ENCODE measurements at places on chromosomes 7 and 10.

DNA sequence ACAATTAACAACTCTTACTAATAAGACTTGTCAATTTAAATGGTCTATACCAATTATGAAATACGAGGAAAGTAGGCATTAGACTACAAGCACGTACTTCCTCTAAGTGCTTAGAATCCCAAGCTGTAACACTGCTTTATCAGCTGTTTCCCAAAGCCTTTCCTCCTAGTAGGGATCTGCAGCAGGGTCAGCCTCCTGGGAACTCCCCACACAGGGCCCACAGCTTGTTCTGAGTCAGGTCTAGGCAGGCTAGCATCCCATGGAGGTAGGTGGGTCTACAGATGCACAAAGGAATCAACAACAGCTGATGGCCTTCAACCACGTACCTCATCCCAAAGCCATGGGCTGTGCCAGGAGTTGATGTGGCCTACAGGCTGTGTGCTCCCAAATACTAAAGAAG is 14.7 kb downstream of the MMS19 start:
- DNase-seq, result no peak

- no peak for DNase-seq
Observed at GRCh38 chr10:105644091-105644490, 1003.0 kb downstream of the SORCS3 start.

DNA sequence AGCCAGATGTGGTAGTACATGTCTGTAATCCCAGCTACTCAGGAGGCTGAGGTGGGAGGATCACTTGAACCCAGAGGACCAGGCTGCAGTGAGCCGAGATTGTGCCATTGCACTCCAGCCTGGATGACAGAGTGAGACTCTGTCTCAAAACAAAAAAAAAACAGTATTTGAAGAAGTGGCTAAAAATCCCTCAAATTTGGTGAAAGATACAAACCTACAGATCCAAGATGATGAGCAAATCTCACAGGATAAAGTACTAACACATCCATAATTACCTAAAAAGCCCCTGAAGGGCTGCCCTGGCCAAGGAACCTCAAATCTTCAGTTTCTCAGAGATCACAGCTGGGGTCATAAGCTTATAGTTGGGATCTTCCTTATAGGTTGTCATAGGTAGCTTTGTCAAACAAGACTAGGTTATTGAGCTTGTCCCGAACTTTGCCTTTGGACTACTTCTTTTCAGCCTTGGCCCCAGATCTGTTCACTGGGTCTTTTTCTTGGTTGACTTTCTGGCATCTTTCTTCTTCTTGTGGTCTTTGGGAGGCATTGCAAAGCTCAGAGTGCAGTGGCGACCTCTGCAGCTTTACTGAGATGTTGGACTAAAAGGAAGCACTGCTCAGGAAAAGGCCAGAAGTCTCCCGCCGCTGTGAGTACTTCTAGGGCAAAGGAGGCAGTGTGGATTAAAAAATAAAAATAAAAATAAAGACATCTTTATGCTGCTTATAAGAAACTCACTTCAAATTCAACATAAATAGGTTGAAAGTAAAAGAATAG is 28.6 kb upstream of the SAR1A start:
- DNase-seq, result no peak

DNA sequence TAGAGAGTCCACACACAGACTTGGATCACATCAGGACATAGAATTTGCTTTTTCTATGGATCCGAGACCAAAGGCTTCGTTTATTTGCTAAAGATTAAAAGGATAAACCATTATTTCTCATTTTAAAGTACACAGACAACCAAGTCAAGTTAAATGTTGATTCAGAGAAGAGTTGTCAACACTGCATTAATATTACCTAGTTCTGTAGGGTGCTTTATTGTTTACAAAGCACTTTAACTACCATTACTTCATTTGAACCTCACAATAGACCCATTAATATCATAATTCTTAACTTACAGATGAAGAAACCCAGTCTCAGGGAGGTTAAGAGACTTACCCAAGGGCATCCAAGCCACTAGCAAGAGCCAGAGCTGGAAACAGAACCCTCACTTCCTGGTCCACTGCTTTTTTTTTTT is 43.2 kb upstream of the GSAP start:
- DNase-seq, result no peak

DNA sequence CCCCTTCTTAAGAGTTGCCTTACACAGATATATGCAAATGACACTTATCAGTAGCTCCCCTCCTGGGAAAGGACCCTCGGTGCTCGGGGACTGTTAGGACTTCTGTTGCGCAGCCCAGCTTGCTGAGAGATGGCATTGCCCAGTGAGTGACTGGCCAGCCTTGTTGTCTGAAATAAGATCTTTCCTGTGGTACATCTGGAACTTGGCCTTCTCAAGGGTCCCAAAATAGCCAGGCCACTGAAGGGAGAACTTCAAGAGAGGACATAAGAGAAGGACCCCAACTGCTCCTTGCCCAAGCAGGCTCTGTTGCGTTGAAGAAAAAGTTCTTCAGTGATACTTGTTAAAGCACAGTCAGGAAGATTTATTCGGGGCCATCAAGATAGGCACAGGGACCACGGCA is 17.3 kb downstream of the BAG3 start:
- no peak for DNase-seq

- DNase-seq, result no peak
Observed at GRCh38 chr10:25556457-25556856, 377.6 kb upstream of the MYO3A start.

DNA sequence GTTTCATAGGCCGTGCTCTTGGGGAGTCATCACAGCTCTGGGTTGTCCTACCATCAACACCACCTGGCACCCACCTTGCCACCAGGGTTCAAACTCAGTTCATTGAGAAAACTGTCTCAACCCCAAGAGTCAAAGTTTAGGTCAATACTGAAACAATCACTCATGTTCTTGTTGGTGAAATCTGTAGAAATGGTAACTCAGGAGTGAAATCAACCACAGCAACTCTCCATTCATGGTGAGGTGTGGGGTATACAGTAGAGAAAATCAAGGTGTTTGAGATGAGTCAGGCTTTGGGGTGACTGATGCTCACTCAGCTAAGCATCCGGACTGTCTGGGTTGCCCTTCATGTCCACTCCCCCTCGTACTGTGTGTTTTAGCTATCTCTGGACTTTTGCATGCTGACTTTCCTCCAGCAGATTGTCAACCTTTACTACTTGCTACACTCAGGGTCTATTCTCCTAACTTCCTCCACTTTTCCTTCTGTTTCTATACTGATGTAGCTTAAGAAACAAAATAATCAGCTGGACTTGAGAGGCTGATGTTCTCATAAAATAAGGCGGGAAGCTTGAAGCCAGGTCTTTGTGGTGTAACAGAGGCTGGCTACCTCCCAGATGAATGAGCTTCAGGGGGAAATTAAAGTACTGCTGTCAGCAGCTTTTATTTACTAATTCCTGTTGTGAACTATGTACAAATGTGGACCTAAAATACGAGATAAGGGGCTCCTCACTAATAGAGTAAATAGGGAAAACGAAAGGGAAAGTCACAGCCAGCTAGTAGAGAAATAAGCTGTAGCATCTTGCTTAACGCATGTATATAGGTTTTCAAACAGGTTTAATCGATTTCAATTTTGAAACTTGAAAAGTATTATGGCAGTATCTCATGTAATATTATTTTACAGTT is 173.6 kb upstream of the AKR1E2 start:
- no peak for DNase-seq

DNA sequence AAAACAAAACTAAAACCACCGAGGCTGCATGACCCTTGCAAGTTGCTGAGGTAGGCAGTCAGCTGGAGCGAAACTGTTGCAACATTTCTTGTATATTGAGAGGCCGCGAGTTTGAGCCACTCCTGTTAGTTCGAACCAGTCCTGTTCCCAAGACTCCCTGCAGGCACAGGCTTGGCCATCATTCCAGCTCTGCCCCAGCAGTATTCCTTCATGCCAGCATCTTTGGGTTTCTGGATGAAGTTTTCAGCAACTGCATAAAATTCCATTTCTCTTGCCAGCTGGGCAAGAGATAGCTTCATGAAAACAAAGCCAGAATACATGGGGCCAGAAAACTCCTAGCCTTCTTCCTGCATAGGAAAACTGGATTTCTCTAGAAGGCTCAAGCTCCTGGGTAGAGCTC is 207.6 kb downstream of the FRMD4A start:
- DNase-seq, result no peak

DNA sequence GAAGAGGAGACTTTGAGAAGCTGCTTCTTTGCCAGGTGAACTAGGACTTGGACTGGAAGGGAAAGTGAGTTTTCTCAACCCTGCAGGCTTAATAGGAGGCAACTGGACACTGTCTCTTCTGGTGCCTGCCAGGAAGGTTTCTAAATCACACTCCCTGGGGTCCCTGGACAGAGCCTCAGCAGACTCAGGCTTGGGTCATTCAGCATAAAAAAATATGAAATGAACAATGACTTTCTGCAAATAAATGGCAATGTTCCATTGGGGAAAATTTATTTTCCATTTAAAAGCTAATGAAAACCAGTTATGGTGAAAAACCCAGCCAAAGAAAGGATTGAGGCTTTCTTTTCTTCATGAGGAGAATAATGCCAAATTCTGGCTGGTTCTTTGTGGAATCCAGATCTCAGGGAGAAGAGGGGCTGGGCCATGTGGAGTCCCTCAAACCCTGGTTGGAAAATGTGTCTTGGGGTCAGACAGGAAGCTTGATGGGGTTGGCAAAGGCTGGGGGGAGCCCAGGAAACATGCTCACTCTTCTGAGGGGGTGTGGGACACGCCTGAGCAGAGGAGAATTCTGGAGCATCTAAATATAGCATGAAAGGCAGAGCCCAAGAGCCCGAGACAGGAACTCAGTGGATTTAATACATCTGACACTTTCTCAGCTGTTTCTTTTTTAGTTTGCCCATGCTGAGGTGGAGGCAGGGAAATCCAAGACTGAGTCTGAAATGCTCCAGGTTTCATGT is 65.2 kb upstream of the EMX2 start:
- DNase-seq, result no peak

DNA sequence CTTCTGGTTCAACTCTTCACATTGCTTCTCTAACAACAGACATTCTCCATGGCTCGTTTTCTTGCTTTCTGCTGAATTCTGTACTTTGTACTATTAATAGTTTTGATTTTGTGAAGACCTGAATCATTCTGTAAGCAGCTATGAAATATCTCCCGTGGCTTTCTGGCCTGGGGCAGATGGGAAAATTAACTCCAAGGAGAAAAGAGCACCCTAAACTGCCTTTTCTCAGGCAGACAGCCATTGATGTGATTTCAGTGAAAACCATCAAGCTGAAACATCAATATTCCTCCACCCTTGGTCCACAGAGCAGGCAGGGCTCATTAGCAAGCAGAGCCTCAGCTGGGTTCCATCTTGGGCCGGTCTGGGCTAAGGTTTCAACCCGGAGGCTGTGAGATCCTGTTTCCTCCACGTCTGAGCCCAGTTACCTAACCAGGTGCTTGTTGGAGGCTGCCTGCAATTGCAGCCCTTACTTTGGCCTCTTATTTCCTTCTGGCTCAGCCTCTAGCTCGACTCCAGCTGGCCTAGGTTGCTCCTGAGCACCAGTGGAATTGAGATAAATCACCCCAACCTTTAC is 21.1 kb upstream of the EZH2 start:
- no peak for DNase-seq

DNA sequence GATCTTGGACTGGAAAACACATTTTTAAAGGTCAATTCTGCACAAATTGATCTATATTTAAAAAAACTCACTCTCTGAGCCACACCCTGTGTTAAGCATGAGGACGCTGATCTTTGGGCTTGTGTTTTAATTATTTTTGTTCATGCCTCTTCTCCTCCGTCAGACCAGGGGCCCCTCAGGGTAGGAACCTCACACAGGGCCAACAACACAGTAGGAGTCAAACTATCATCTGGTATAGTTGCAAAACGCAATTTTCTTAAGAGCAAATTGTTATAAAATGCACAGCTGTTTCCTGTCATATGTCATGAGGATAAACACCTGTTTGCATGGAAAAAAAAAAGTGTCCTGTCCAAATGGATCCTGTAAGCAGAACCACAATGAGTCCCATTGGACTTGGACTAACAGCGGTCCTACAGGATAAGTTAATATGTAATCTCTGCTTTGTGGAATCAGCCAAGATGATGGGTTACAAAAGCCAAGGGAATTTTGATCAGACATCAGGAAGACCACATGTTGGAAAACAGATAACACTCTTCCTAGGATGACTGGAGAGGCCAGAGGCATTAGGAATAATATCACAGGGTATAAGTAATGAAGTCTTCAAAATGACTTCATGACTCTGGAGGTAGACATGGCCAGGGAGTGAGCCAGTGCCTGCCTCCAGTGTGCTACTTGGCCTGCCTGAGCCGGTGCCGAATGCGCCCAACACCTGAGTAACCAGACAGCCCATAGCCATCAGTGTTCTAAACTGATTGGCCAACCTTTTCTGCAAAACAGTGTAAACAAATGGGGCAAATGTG is 184.9 kb upstream of the ADCY1 start:
- no peak for DNase-seq

DNA sequence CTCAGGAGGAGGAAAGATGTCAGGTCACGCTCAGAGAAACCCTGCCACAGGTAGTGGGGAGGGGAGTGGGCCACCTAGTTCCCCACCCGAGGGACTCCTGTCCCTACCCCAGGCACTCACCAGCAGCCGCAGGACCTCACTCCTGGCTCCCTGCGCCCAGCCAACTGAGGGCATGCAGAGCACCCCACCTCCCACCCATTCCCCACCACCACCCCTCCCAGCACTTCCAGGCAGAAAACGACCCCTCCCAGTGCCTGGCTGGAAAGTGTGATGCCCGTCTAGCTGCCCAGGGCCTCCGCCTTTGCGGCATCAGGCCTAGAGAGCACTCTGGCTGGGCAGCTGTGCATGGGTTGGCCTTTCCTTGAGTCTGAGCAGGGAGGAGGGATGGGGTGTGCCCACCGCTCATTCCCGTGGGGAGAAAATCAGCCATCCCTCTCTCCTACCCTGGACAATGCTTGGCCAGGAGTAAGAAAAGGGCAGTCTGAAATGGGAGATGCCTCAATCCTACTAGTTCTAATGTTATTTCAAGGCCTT is 1.3 kb downstream of the C10orf105 start:
- no peak for DNase-seq

DNA sequence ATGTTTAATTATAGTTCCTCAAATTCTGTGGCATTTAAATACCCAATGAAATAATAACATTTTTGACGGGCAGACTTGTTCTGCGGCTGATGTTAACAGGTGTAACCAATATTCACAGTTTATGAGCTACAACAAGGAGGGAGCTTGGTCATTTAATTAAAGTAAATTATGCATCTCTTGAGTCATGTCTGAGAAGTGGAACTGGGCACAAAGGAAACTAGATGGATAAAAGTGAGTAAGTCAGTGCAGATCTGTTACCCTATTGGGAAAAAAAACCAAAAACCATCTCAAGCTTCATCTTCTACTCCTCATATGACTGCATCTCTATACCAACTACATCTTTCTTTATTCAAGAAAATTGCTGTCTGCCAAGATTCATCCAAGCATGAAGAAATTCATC is 24.0 kb downstream of the ANKRD22 start:
- DNase-seq, result no peak

DNA sequence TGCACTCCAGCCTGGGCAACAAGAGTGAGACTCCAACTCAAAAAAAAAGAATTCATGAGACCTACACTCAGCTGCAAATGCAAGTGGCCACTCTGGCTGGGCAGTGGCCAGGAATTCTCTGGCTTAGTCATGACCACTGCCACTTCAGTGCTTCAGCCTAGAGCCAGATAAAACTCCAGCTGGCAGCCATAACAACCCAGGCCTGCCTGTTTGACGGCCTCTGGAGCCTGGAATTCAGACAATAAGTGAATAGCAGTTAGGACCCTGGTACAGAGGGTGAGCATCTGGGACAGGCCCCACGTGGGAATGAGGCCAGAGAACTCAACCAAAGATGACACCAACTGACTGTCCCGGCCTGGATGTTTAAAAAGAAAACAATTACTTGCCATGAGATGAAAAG is 18.9 kb downstream of the RCC1L start:
- DNase-seq, result no peak

GRCh38 chr7:17472939-17473338 is 174.5 kb downstream of the AHR start:
- DNase-seq, result no peak

- no peak for DNase-seq
Observed at GRCh38 chr10:114920459-114920858, 17.5 kb upstream of the TRUB1 start.

All from hematopoietic multipotent progenitor cell treated with erythropoietin and hydrocortisone succinate and interleukin-3 and kit ligand, for 15 days (in vitro differentiated cells).